Ecto neural progenitor cell (in vitro differentiated cells): ENCODE measurements at places on chromosomes 7 and 10.

DNA sequence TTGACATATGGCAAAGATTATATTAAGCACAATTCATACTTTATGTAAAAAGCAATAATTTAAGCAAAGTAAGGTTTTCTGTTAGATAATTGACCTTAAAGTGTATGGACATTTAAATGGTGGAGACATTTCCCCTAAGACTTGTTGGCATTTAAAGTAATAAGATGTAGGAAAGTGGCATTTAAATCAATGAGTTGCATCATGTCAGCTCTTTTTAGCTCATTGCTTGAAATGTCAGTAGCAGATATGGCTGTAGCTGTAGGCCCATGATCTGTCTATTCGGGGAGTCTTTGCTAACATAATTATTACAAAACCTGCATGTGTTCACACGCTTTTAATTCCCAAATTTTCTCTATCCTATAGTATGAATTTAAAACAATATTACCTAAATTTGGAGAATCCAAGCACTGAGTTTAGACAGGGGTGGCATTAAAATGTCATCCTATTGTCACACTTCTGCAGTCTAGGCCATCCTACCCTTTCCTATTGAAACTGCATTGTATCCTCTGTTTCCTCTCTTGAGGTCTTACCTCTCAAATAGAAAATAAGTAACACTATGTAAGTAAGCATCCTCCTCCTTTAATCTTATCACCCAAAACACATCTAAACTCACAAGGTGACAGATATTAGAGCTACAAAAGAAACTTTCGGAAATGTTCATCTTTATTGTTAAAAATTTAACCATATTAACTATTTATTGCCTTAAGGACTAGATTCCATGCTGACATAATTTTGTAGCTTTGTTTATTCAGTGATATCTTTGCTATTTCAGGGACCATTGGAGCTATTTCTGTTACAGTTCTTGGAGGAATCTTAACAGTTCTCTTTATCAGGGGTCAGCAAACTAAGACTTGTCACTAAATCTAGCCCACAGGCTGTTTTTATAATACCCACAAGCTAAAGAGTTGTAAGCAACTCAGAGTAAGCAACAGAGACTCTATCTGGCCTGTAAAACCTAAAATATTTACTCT is 91.2 kb downstream of the LCOR start:
- no peak for DNase-seq

DNA sequence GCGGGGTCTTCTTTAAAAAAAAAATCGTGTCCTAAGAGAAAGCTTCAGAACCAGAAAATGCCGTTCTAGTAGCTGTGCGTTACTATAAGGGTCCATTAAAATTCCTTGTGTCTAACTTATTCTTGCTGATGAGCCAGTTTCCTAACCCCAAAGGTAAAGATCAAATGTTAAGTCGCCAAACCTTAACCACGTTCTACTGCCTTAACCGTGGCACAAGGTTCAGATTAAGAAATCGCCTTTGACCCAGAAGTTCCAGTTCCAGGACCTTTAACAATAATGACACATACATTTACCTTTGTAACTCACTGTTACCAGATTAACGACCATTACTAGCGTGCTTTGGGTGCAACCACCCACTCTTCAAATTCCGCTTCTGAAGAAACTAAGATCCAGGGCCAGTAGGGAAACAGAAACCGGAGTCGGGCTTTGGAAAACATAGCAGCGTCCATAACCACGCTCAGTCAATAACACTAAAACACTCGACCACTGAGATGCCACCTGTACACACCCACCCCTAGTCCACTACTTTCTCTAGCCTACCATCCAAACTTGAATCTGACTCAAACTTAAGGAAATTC is 620 bp downstream of the BET1 start:
- no peak for DNase-seq

GRCh38 chr10:113064039-113064438 is 114.0 kb downstream of the TCF7L2 start:
- no peak for DNase-seq

DNA sequence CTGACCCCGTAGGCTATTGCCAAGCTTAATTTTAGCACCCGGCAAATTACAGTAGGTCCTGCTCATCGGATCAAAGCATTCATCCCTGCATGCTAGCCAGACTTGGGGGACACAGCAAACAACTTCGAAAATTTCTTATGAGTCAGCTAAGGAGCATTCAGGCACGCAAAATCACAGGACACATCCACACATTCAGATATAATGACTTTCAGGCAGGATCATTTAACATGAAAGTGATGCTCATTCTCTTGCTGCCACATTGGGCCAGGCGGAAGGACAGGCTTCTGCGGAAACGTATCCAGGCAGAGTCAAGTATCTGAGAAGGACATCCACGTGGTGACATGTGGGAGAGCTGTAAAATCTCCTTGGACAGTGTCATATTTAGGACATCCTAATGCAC is 474.0 kb upstream of the NRP1 start:
- DNase-seq: no peak

DNA sequence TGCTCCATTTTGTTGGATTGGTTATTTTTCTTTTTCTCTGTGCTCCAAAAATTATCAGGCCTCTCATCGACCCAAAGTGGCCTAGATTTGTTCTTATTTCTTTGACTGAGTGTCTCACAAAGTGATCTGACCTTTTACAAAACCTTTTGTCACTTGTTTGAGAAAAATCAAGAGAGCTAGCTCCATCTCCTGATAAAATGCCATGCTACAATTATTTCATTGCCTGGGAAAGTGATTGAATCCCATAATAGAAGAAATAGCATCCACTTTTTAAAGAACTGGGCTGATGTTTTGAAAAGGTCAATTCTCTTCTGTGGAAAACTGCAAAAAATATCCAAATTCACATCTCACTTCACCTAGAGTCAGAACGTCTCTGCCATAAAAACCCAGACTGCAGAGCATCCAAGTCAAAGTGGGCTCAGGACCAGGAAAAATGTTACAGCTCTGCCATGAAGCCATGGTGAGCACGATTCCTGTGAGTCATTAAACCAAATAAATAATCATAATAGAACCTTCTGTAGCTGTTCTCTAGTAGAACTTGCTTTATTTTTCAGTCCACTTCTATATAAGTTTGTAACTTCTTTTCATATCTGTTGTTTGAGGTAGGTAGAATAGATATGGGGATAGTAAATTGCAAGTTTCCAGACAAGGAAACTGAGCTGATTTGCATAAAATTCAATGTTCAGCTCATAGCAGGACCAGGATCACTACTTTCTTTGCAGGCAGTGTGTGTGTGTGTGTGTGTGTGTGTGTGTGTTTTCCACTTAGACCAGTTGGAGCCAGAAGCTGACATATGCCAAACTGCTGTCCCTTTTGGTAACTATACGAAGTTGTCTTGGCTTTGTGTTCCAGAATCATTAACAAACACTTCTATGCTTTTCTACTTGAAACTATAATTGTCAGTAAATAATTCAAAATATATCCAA is 632.5 kb upstream of the ANKRD30A start:
- no peak for DNase-seq

DNA sequence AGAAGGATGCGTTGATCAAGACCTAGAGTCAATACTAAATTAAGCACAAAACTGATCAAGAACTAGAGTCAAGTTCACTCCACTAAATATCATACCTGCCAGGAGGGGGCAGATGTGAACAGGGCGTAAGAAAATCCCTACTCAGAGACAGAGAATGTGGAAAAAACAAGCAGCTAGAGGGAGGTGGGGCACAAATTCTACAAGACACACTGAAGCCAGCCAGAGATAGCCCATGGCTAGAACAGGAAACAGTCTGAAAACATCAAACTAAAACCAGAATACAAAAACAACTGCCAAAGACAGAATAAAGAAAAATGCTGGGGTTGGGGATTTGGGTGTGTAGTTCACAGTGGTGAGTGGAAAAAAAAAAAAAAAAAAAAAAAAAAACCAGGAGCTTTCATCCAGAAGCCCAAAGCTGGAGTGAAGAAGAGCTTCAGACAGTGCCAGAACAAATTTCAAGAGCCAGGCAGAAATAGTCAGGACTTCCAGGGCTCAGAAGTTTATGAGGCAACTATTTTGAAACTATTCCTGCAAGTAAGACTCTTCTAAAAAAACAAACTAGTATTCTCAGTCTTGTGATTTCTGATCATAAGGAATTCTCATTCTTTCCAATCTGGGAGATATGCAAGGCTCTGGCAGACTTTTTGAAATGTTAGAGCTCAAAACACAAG is 118.3 kb downstream of the CCDC71L start:
- DNase-seq: no peak

- DNase-seq: no peak
Observed at GRCh38 chr10:126634911-126635310, 35.6 kb downstream of the C10orf90 start.

DNA sequence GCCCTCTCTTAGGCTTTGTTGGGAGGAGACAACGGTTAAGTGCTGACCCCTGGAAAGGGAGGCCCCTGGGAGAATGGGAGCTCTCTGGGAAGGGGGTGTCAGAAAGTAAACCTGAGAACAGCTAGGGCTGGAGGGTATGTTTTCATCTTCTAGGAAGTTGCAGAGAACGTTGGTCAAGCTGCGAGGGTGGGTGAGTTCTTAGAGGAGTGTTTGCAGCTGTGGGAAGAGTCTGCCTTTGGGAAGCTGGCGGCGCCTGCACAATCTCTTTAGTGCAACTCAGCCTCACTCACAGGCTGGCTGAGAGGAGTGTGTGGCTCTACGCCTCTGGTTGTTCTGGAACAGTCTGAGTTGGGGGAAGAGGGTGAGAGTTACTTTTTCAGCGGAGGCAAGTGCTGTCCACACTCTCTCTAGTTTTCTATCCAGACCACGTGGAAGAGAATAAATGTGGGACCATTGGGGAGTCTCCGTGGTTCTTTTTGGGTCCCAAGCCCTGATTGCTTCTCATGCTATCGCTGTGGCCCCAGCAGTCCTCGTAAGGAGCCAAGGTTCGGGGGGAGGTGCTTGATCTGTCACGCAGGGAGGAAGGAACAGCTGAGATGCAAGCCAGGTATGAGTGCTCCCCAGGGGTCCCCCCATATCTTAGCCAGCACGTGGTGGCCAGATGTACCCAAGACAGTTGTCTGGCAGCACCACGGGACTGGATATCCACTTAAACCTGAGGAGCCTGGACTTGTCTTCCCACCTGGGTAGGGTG is 237.2 kb downstream of the BUB3 start:
- no peak for DNase-seq

- no peak for DNase-seq
Observed at GRCh38 chr10:31700181-31700611, 228.4 kb downstream of the ARHGAP12 start.

DNA sequence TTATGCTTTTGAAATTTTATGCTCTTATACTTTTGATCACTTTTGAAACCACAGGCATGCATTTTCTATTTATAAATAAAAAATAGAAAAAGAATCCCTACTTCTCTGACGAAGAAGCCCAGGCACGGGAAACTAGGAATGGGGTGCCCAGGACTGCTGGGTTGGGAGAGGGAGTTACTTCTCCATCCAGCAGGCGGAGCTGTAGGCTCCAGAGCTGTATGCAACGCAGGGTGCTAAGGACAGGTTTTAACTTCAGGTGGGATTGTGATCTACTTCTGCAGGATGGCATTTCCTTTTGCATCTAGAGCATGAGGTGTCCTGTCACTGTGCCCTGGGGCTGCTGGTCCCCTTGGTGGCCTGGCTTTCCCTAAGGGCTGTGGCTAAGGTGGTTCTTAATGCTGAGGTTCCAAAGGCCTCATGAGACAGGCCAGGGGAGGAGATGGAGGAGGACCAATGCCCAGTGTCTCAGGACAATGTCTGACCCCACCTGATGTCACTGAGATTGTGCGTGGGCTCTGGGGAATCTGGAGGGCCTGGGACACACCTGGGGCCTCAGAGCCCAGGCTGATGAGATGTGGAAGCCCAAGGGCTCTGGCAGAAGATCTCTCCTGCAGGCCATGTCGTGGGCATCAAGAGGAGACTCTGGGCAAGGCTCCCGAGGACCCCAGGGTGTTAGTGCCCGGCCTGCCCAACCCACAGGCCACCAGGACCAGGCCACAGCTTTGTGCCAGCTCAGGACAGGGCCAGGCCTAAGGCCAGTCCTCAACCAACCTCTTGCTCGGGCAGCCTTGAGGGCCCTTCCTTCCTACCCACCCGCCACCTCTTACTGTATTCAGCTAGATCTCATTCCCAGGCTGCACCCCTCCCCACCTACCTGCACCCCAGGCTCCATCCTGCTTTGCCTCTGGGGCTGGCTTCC is 507 bp downstream of the CCDC201 start:
- DNase-seq: no peak

DNA sequence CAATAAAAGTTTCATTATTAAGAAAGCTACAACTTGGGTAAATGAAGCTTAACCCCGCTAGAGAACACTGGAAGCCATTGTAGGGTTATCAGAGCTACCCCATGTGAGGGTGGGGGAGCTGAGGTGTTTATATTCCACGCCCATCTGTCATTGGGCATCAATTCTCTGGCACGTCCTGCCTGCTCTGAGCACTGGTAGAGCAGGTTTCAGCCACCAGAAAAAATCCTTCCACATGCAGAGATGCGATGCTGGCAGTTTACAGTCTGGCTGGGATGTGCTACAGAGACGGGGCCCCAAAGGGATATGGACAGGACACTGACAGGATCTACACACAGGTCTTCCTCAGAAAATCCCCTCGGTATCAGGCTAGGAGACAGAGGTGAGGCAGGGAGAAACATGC is 15.9 kb upstream of the RAPGEF5 start:
- no peak for DNase-seq

GRCh38 chr7:117873310-117874190 is at the start of gene CTTNBP2:
Gene CTTNBP2 (minus strand): TSS chr7:117873441. CDS start chr7:117873415, 26 bp downstream.
- peak; percentile 83 for DNase-seq

GRCh38 chr10:132643709-132644526 is 106.3 kb downstream of the INPP5A start:
- DNase-seq: no peak

DNA sequence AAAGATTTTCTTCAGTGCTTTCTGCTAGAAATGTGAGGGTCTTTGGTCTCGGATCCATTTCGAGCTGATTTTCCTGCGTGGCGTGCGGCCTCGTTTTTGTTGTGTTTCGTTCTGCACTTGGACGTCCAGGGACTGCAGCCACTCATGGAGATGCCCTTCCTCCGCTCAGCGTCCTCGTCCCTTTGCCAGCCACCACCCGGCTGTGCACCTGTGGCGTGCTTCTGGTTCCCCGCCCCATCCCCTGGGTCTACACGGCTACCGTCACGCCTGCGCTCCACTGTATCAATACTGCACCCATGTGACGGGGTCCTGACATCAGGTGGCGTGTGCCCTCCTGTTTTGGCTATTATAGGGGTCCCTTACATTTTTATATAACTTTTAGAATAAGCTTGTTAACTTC is 42.7 kb upstream of the NKX6-2 start:
- no peak for DNase-seq

- no peak for DNase-seq
Observed at GRCh38 chr10:123943307-123943706, 51.7 kb upstream of the CPXM2 start.
